Activated CD4-positive, alpha-beta T cell treated with anti-CD3 and anti-CD28 coated beads for 1 hour (primary cell): ENCODE measurements at places on chromosomes 3 and 15.

- DNase-seq, result no peak
Measured at GRCh38 chr3:193391902-193392301, 13.3 kb upstream of the ATP13A5 start.

DNA sequence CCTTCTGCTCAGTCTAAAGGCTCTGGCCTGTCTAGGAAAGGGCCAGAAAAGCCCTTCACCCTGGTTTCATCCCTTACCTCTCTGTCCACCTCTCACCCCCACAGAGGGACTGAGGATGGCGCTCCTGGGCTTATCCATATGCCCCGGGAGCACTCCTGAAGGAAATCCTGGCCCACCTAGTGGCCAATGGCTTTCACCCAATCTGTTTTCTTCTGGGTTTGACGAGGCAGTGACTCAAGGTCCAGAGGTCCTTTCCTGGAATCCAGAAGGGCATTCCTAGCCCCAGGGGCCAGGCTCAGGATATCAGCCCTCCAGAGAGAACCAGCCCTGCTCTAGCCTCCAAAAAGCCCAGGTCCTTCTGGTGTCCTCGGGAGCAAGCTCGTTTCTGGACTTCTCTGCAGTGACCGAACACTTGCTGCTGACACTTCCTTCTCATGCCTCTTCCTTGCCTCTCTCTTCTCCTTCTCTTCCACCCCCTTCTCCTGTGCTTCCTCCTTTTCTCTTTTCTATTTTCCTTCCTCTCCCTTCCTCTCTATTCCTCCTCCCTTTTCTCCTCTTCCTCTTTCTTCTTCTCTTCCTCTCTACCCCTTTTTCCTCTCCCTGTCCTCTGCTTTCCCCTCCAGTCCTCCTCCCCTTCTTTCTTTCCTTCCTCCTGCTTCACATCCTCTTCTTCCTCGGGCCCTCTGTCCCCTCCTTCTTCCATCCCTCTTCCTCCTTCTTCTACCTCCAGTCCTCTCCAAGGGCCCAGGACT, 59.6 kb downstream of the RHCG start:
- DNase-seq, result no peak

GRCh38 chr3:48739617-48739954, 22.6 kb upstream of the IP6K2 start:
- DNase-seq, result no peak

- no peak for DNase-seq
Measured at GRCh38 chr3:148736086-148736485, 38.4 kb downstream of the AGTR1 start.

- no peak for DNase-seq
Measured at GRCh38 chr15:63086271-63086670, 35.4 kb upstream of the LACTB start.

GRCh38 chr3:57559526-57559925, 3.5 kb downstream of the PDE12 start:
- no peak for DNase-seq

DNA sequence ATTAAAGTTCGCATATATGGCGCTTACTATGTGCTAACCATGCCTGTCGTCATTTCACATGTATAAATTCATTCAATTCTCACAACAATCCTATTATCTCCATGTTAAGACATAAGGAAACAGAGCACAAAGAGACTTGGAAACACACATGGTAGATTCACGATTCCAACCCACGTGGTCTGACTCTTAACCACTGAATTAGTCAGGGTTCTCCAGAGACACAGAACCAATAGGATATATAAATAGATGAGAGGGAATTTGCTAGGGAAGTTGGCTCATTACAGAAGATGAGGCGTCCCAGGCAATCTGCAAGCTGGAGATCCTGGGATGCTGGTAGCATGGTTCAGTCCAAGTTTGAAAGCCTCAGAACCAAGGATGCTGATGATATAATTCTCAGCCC, 765.3 kb downstream of the TBL1XR1 start:
- no peak for DNase-seq

GRCh38 chr3:105317841-105318240, 48.9 kb upstream of the ALCAM start:
- DNase-seq, result no peak

DNA sequence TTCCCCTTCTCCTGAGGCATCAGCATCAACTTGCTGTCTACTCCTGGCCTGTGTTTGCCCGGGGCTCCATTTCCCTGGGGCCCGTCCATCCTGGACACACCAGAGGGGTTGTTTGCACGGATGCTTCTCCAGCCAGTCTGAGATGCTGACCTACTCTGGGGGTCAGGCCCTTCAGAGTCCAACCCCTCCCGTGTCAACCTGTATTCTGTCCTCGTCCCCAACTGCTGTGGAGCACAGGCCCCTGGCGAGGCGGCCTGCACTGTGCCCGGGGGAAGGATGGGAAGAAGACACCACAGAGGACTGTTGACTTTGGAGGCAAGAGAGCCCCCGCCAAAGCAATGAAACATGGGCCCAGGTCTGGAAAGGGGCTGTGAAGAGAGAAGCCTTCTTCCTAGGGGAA, 25.8 kb downstream of the ALS2CL start:
- no peak for DNase-seq
